ENCODE measurements at places on chromosomes 1 and 21.
A peak's percentile ranks its signal among the peaks of the same experiment; 100 is the strongest.

DNA sequence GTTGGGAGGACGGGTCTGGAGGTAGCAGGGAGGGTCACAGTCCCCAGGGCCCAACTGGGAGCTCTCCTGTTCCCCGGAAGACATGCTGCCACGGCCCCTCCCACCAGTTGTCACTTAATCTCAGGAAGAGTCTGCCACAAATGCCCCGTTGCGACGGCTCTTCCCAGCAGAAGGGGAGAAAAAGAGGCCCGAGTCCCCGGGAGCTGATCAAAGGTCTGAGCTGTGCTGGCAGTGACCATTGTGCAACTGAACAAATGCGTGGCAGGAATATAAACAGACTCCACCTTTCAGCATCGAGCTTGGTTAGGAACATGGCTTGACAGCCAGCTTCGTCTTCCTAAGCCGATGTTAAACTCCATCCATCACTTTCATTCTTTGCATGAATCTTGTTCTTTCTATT lies 27.8 kb upstream of the ZBTB21 start:
- no peak for DNase-seq

GRCh38 chr1:87093286-87093685 lies 178.9 kb downstream of the HS2ST1 start:
- no peak for DNase-seq

- DNase-seq, result no peak
These were observed 35.1 kb downstream of the PIGM start for GRCh38 chr1:159996653-159997052.

GRCh38 chr21:18840239-18840638 lies 436.7 kb upstream of the TMPRSS15 start:
- DNase-seq, result no peak

GRCh38 chr1:230992100-230992774 lies 13.3 kb downstream of the ARV1 start:
- DNase-seq, result no peak

GRCh38 chr1:33880305-33880704 lies 16.4 kb downstream of the HMGB4 start:
- DNase-seq, result no peak

GRCh38 chr1:163412221-163412620 lies 90.5 kb downstream of the NUF2 start:
- no peak for DNase-seq

- DNase-seq, result no peak
These were observed 89.0 kb upstream of the ACTL8 start for GRCh38 chr1:17665950-17666720.

DNA sequence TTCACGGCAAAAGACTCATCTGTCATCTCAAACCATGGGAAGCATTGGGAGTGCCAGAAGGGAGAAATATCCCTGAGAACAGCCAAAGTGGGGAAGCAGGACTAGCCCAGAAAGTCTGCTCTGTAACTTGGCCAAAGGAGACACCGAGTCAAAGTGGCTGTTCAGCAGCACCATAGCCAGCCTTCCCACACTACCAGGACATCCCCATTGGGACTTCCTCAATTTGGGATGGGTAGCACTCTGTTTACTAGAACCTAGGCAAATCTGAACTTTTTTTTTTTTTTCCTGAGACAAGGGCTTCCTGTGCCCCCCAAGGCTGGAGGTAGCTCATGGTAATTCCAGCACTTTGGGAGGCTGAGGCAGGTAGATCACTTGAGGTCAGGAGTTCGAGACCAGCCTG lies 93.0 kb downstream of the ENAH start:
- DNase-seq, result no peak

DNA sequence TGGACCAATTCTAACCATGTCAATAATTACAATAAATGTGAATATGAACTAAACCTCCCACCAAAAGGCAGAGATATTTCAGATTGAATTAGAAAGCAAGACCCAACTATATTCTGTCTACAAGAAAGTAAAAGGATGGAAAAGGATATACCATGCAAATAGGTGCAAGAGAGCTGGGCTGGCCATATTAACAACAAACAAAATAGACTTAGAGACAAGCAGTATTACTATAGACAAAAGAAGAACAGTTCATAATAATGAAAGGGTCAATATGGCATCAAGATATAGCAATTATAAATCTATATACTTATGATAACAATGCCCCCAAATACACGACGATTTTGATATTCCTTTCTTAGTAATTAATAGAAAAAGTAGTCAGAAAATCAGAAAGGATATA lies 67.3 kb upstream of the IFFO2 start:
- no peak for DNase-seq

DNA sequence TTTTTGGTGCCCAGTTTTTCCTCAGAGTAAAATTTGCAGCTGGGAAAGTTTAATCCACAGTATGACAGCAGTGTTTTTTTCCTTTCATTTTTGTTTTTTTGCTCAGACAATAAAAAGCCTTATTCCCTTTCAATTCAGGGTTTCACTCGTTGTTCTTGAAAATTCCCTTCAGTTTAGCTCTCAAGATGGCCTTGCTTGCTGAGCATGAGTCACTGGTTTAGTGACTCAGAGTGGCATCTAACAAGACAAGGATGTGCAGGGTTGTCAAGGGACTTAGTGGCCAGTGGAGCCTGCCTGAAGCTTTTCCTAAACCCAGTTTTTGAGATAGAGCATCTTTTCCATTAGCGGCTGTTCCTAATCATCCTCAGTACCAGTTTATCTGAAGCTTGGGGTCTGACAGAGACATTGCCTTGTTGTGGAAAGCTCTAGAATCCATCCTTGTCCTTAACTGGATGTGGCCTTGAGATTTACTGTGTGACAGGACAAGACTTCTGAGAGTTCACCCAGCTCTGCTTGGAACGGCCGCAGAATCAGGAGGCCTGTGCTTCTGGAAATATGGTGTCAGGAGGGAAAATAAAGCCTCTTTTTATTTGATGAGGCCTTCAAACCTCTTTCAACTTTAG lies 48.4 kb upstream of the DNAJC6 start:
- peak; percentile 79 for DNase-seq

- peak; percentile 48 for DNase-seq
These were observed 107.7 kb upstream of the TMPRSS2 start for GRCh38 chr21:41615613-41616012.

DNA sequence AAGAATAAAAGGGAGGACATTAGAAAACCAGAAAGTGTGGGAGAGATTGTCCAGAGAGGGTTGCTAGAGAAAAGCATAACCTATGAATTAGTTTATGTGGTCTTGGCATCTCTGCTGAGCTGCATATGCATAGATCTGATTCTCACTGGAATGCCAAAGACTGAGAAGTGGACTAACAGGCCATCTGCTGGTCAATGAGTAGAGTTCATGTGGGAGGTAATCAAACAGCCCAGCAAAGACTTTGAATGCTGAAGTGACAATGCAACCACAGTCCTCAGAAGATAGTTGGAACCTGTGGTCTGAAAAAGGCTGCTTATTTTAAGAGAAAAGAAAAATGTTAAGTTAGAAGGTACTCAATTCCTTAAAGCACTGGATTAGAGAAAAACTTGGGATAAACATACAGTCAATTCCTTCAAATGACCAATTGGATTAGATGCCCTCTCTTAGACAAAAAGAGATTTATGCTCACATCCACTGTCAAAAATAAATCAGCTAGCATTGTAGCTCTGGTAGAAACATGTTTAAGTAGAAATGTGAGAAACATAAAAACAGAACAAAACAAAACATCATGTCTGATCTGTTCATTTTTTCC lies 382.8 kb downstream of the AMY1C start:
- DNase-seq, result no peak

DNA sequence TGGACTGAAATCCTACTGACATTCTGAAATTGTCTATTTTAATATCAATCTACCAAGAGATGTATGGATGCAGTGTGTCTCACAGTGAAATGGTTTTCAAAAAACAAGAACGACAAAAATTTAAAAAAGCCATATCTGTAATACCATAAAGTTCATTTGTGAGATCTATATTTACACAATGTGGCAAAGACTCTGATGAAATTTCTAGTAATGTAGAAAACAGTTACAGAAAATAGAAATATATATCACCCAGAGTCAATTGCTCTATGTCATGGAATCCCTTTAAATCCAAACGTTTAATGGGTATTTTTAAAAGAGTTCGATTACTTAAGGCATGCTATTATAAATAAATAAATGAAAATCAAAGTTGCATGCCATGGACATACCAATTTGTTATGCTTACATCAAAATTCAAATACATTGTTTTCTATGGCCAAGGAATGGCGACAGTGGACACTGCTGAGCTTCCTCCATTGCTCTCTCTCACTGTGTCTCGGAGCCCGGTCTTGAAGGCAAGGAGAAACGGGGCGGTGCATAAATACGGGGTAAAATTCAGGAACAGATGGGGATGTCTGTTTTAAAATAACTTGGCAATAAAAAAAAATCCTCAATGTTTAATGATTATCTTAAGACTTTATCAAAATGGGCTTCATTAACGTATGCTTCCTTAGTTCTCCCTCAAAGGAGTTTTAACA lies 37.0 kb upstream of the SAMSN1 start:
- DNase-seq, result no peak

- no peak for DNase-seq
These were observed 37.8 kb upstream of the GADD45A start for GRCh38 chr1:67647036-67647798.

DNA sequence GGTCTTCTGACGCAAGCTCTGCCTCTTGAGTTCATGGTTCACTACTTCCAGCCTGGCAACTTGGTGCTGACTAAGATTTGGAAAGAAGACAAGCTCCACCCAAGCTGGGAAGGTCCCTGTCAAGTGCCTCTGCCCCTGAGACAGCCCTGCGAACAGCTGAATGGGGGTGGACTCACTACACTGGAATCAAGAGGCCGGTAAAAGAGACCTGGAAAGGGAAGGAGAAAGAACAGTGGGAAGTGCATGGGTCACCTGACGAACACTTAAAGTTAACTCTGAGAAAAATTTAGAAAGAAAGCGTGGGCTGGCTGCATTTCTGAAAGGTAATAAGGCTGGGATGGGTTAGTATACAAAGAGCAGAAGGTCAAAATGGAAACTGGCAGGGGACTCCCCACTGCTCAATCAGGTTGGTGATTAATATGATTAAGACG lies 26.1 kb upstream of the ZNF496 start:
- no peak for DNase-seq

DNA sequence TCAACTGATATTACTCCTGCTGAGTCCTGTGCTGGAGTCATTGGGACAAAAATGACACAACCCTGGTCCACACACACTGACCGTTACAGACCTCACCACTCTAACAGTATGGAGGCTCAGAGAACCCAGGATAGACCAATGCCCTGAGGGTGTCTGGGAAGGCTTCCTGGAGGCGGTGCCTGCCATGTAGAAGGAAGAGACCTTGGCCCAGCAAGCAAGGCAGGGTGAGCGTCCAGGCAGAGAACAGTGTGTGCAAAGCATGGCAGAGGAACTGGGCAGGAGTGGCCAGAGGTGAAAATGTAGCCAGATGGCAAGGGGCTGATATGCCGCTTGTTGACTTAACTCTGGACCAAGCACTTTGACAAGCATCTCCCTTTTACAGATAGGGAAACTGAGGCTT lies 85.5 kb downstream of the VWA5B1 start:
- DNase-seq, result no peak

DNA sequence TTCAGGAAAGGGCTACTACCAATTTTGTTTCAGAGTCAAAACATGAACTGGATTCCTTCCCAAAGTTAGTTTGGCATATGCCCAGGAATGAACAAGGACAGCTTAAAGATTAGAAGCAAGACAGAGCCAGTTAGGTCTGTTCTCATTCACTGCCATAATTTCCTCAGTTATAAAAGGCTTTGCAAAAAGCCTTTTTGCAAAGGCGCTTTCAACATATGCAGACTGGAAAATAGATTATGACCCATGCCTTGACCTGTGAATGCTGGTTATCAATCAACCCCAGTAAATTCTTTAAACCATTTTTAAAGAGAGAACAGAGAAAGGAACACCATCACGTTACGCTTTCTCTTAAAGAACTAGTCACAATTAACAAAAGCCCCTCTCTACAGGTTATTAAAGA lies 1.7 kb upstream of the FRRS1 start:
- DNase-seq, result no peak

DNA sequence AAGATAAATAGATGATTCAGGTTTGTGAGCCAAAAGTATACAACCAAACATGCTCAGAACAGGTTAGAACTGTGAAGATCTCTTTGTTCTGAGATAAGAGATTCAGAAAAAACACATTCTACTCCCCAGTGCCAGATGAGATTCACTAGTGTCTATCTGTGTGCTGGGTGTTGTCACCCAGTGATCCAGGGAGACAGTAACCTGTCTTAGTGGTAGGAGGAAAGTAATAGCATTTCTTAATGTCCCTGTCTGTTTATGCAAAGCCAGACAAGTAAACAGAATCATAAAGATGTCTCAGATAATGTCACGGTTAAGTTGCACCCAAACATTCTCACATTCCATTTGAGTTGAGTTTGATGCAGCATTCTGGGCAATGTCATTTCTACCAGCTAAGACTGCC lies 18.9 kb upstream of the NKAIN1 start:
- no peak for DNase-seq

- DNase-seq, result no peak
These were observed 183.4 kb downstream of the FGGY start for GRCh38 chr1:59480188-59480888.

GRCh38 chr1:83813576-83813975 lies 185.4 kb downstream of the TTLL7 start:
- DNase-seq, result no peak

- DNase-seq, result no peak
These were observed 24.8 kb downstream of the PPP2R5A start for GRCh38 chr1:212309967-212310366.

DNA sequence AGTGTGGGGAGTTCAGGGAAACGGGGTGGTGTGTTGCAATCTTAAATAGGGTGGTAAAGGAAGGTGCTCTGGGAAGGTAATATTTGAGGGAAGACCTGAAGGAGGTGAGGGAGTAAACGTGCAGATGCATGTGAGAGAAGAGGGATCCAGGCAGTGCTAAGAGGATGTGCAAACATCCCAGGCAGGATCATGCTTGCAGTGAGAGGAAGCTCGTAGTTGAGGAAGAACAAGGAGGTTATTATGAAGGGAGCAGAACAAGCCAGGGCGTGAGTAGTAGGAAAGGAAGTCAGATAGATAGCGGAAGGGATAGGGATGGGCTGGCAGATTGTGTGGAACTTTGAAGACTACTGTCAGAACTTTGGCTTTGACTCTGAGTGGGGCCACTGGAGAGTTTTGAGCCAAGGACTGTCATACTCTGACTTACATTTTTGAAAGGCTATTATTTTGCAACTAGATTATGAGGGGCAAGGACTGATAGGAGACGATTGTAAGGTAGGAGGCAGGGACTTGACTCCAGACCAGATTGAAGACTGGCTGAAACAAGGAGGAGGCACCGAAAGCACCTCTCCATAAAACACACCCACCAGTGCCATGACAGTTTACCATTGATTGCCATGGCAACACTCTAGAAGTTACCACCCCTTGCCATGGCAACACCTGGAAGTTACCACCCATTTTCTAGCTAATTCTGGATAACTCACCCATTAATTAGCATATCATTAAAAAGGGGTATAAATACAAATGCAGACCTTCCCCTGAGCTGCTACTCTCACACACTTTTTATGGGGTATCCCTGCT lies 67.0 kb downstream of the XCL2 start:
- DNase-seq, result no peak

- no peak for DNase-seq
These were observed 712.1 kb downstream of the LTN1 start for GRCh38 chr21:28280611-28281010.

- DNase-seq, result no peak
These were observed 22.7 kb downstream of the AHCYL1 start for GRCh38 chr1:110007046-110007830.

- no peak for DNase-seq
These were observed 37.9 kb downstream of the ARID4B start for GRCh38 chr1:235289859-235290739.

- no peak for DNase-seq
These were observed 37.0 kb downstream of the UBE2G2 start for GRCh38 chr21:44764319-44765230.

GRCh38 chr1:156383023-156383422 lies 14.0 kb downstream of the RHBG start:
- peak; percentile 70 for DNase-seq

GRCh38 chr1:203150511-203151297 lies 23.2 kb downstream of the ADORA1 start:
- no peak for DNase-seq

All from hippocampal formation (tissue), 2 donors.